Hypothalamus (tissue), 51 donors: ENCODE measurements at places on chromosomes 11 and 22.

DNA sequence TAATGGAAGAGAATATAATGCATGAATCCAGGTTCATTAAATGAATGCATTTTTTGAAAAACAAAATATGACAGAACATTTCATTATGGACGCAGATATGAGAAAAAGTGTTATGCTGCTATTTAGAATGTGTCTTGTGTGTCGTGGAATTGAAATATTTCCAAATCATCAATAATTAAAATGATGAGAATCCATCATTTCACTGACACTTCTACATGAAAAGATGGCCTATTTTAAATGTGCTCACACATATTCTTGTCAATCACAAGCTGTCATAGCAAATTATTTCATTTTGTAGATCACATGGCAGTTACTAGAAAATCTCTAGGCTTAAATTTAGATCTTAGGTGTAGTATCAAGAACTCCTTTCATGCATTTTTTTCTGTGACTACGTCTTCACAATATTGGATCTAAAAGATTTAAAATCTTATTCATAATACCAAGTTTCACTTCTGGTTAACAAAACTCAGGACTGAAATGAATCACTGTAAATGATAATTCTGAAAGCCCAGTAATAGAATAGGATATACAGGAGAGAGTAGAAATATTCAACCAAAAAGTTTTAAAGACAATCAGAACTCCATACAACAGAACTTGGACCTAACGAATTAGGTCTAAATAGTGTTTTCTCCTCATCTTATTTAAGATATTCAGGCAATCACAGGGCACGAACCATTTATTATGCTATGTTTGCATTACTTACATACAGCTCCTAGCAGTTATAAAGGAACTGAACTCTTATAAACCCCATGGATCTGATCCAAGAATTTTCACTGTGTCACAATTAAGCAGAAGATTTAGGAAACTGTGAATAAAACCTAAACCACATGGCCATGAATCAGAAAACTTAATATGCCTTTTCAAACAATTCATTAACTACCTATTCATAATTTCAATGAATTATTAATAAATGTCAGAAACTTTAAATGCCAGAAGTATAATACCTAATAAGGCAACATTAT lies 67.7 kb downstream of the DCDC1 start:
- DNase-seq = no peak

- DNase-seq = no peak
Measured at GRCh38 chr11:118277312-118277711, 13.2 kb upstream of the MPZL2 start.

- DNase-seq = no peak
Measured at GRCh38 chr11:134562941-134563471, 151.0 kb upstream of the B3GAT1 start.

- no peak for DNase-seq
Measured at GRCh38 chr11:86461892-86462291, 87.2 kb downstream of the CCDC81 start.

DNA sequence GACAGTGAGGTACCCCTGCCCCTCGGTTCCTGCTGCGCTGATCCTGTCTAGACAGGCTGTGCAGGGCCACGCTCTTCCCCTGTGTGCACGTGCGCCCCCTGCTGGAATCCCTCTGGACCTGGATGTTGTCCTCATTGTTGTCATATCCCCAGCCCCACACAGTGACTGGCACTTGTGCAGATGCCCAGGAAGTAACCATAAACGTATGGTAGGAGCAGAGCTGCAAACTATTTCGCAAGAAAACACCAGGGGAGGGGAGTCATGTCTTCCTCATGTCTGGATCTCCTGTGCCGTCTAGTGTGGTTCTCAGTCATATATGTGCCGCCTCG lies 114.7 kb downstream of the CRYBB2 start:
- DNase-seq = no peak

- DNase-seq = peak; percentile 92
Measured at GRCh38 chr22:36028646-36029405, at the start of gene RBFOX2. Gene RBFOX2, minus strand, starts transcription at chr22:36028824. Its CDS starts 399 bp downstream, at chr22:36028425.

DNA sequence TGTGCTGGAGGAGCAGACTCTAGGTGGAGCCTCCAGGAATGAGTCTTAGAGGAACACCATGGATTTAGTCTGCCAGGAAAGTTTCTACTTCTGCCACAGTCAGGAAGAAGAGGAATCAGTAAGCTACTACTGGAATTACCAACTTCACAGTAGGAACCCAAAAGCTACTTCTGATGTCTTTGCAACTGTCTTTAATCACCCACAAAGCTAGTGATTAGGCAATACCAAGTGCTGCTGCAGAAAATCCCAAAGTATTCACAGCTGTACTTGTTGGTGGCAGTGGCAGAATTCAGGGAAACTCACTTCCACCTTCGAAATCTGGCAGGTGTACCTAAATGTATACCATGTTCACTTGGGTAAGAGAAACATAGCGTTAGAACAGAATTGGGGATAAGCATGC lies 264.5 kb upstream of the SORL1-AS1 start:
- DNase-seq = no peak

DNA sequence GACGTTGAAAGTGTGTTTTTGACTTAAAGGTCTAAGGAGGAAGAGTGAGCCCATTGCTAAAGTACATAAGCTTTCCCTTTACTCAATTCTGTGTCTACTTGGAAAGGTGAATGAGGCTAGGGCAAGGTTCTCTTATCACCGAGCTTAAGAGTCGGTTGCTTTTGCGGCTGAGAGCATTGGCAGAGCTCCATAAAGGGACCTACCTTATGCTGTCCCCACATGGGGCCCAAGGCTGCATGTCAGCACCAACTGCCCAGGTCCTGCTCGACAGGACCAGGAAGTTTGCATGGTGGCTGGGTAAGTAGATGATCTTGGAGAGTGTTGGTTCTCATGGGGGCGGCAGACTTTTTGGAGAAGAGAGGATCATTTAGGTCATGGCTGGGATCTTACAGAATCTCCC lies 91.2 kb downstream of the ZBTB16 start:
- no peak for DNase-seq

GRCh38 chr11:17570034-17570433 lies 23.0 kb downstream of the OTOG start:
- DNase-seq = no peak

DNA sequence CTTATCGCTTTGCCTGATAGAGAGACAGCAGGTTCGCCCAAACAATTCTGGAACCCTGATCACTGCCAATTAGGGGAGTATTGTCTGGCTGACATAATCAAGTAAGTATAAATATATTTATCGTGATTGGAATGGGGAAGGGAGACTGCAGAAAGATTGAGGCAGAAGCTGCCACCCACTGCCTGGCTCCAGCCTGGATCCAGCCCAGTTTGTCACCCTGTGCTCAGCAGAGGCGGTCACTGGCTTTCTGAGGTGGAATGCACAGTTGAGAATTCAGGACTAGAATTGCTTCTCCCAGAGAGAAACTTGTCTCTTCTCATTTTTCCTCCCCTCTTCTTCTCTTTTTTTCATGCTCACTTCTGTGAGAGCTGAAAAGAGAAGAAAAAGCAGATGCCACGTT lies 25.9 kb downstream of the GRAP2 start:
- DNase-seq = no peak

DNA sequence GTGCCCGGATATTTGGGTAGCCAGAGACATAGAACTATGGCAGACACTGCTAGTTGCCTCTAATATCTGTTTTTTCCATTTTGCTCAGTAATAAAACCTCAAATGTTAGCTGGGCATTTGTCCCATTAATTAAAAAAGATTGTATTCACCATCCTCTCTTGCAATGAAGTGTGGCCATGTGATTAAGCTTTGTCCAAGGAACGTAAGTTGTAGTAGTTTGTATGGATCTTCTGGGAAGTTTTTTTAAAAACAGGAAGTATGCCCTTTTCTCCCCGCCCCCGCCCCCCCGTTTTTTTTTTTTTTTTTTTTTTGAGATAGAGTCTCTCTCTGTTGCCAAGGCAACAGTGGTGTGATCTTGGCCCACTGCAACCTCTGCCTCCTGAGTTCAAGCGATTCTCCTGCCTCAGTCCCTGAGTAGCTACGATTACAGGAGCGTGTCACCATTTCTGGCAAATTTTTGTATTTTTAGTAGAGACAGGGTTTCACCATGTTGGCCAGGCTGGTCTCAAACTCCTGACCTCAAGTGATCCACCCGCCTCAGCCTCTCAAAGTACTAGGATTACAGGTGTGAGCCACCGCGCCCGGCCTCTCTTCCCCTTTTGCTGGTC lies 1.7 kb upstream of the TMEM135 start:
- DNase-seq = no peak

GRCh38 chr11:67442504-67443404 lies 522 bp downstream of the CORO1B start:
- DNase-seq = no peak

DNA sequence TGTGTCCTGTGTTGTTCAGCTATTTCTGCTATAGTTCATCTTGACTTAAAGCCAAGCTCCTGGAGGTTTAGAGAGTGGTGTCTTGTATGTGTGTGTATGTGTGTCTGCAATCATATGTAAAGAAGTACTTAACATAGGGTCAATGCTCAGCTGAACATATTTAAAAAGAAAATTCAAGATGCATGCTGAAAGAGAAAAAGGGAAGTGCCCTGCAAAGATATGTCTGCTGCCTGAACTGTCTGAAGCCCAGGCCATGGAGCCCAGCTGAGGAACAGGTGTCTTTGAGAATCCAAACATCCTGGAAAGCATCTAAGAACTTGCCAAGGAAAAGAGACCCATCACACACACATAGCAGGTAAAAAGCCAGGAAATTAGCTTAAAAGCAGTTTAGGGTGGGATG lies 6.6 kb downstream of the TCN1 start:
- DNase-seq = no peak

- DNase-seq = no peak
Measured at GRCh38 chr11:20467487-20468185, 80.1 kb downstream of the PRMT3 start.

GRCh38 chr11:47329431-47329986 lies 23.0 kb downstream of the MYBPC3 start:
- DNase-seq = no peak

DNA sequence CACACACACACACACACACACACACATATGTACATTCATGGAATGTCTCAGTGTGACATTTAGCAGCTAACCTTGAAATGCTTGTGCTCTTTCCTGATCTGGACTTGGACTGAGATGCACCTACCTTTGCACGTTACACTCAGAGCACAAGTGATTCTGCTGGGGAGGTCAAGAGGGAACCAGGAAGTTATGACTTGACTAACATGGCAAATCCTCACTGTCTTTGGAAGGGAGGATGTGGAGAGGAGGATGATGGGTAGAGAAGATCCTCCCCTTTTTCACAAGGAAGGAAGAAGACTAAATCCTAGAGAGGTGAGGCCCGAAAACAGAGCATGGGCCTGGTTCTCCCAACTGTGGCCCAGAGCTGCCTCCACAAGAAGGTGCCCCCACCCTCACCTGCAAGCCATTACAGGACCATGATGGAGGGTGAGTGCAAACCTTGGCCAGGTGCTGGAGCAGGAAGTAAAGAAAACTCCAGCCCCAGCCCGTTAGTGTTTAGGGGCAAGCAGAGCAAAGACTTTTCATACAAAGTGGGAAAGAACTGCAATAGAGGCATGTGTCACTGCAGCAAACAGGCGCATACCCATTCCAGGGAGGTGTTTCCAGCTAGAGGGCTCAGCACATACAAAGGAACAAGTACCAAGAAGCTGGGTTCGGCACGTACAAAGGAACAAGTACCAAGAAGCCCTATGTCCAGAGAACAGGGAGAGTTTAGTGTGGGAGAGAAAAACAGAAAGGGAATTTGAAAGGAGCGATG lies 26.4 kb downstream of the SCN4B start:
- DNase-seq = no peak
